Activated CD8-positive, alpha-beta T cell treated with anti-CD3 and anti-CD28 coated beads, Interleukin-2, amount 10 ng/mL, durations not matched to agents 7 days and 5 days (primary cell): ENCODE measurements at places on chromosomes 12 and 14. TPM values are rescaled to one million over a fixed set of nuclear protein-coding genes. Genes with fewer than 3 reads are reported as not detected.

Gene RTRAF
- 206 TPM for total RNA-seq

Gene NTS
- total RNA-seq = not detected

- H3K4me1 ChIP-seq = peaks cover 34% of the 10 kb centered on the region
- no peaks in the 10 kb centered on the region for H3K36me3 ChIP-seq
- H3K27ac ChIP-seq = no peak overlapping the region
- DNase-seq = no peak
Observed at GRCh38 chr14:105087308-105087962, 22.2 kb upstream of the GPR132 start.

- no peaks in the 10 kb centered on the region for H3K4me1 ChIP-seq
- H3K36me3 ChIP-seq = no peaks in the 10 kb centered on the region
- no peaks in the 10 kb centered on the region for H3K27me3 ChIP-seq
- no peak overlapping the region for H3K27ac ChIP-seq
- no peak overlapping the region for H3K4me3 ChIP-seq
Observed at GRCh38 chr12:58765653-58766512, 154.4 kb downstream of the LRIG3 start.

DNA sequence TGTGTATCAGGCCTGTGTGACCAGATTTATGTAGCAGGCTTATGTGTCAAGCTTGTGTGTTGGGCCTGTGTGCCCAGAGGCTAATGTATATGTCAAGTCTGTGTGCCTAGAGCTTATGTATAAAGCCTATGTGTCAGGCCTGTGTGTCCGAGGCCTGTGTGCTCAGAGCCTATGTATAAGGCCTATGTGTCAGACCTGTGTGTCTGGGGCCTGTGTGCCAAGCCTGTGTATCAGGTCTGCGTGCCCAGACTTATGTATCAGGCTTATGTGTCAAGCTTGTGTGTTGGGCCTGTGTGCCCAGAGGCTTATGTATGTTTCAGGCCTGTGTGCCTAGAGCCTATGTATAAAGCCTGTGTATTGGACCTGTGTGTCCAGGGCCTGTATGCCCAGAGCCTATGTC is 249.3 kb upstream of the AVPR1A start:
- H3K4me3 ChIP-seq = no peak overlapping the region
- no peaks in the 10 kb centered on the region for H3K27me3 ChIP-seq
- DNase-seq = no peak
- no peaks in the 10 kb centered on the region for H3K36me3 ChIP-seq
- no peak overlapping the region for H3K27ac ChIP-seq

GRCh38 chr12:128864516-128865186 is 11.4 kb downstream of the GLT1D1 start:
- no peaks in the 10 kb centered on the region for H3K27me3 ChIP-seq
- H3K27ac ChIP-seq = no peak overlapping the region
- no peaks in the 10 kb centered on the region for H3K36me3 ChIP-seq
- H3K4me1 ChIP-seq = no peaks in the 10 kb centered on the region

DNA sequence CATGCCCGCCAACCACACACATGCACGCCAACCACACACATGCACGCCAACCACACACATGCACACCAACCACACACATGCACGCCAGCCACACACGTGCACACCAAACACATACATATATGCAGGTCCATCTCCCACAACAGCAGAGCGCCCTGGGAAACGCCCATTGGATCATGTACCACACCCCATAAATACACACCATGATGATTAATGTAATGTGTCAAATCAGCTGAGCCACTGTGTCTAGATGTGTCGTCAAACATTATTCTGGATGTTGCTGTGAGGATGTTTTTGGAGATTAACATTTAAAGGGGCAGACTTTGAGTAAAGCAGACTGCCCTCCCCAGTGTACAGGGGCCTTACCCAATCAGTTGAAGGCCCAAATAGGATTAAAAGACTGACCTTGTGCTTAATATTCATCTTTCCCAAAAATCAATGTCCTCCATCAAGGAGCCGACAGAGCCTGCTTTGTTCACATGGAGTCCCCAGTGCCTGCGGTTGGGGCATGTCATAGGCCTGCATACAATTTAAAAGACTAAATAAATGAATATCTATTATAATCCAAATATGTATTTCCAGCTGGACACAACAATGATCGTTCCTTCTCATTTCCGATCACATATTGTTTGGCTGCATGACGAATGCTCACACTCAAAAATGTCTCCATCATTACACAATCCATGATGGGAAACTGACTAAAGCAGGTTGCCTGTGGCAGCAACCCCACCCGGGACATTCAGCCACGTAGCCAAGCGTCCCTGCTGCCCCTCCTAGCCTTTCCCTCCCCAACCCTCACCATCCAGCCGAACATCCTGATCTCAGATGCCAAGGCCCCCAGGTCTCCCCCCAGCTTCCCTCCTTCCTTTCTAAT is 23.2 kb upstream of the BDKRB2 start:
- H3K36me3 ChIP-seq = no peaks in the 10 kb centered on the region
- no peak for DNase-seq

- H3K27ac ChIP-seq = peak overlapping the region; percentile 45
- H3K27me3 ChIP-seq = no peaks in the 10 kb centered on the region
- peak; percentile 69 for DNase-seq
- H3K4me3 ChIP-seq = no peak overlapping the region
Observed at GRCh38 chr12:116959845-116960514, 49.2 kb downstream of the FBXW8 start.
